Activated naive CD4-positive, alpha-beta T cell treated with anti-CD3 and anti-CD28 coated beads, Interleukin-2, amount 50 U/mL, for 72 hours (primary cell): ENCODE measurements at places on chromosomes 7 and 10.

GRCh38 chr7:154591544-154591943, 411.4 kb downstream of the PAXIP1 start:
- DNase-seq = no peak

DNA sequence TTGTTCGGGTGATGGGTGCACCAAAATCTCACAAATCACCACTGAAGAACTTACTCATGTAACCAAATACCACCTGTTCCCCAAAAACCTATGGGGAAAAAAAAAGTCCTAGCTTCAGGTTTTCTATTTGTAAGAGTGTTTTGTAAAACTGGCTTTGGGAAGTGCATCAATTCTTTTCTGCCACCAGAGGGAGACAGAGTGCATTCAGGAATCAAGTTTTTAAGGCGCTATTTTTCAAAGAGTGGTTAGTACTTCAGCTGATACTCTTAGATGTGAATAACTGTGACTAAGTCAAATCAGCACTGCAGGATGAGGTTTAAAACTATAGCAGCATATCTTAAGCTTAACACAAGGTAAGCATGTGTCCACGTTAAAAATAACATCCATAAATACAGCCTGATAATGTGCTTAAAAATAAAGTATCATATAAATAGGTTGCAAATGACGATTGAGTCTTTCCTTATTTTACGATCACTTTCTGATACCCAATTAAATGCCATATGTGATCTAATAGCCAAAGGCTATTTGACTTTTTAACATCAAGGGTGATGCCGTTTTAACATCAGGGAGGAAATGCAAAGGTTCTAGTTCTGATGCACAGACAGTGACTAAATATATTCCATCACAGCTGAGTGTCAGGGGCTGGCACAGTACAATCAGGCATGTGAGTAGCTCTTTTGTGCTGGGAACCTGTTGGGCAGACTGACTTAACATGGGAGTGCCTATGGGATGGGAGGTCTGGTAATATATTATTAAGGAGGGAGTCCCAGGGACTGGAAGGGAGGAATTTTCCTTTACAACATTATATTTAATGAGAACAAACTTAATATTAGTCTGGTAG, 10.6 kb upstream of the LYZL2 start:
- no peak for DNase-seq

- DNase-seq = no peak
These were observed 12.5 kb downstream of the PSAP start for GRCh38 chr10:71838264-71839211.

DNA sequence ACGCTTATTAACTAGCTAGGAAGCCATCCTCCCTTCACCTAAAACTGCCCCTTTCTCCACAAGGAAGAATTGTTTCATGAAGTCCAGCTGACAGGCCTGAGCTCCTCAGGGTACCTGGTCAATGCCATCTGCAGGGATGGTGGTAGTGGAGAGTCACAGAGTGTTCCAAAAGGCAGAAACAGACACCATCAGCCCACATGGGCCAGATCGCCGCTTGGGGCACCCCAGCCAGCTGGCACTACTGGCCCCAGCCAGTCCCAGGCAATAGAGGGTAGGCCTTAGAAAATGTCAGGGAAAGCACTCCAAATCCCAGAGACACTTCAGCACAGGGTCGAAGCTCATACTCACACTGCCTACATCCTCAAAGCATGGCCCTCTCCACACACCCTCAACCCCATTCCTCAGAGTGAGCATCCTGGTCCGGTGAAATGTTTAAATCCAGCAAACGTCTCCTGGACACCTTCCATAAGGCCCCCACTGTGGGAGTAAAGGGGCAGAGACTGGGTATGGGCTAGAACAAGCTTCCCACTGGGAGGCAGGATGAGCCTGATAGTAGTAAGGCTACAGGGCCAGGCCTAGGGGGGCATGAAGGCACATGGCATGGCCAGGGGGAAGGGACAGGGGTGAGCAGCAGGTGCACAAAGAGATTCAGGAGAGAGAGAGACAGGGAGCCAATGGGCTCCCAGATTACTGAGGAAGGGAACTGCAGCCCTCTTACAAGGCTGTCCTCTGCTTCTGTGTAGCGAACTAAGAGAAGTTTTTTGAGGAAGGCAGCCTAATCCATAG, 1.9 kb downstream of the LRRC20 start:
- DNase-seq = no peak

- DNase-seq = no peak
These were observed 46.9 kb downstream of the EGFR start for GRCh38 chr7:55065511-55066229.

- DNase-seq = no peak
These were observed 199.8 kb downstream of the FAM107B start for GRCh38 chr10:14574885-14575284.

DNA sequence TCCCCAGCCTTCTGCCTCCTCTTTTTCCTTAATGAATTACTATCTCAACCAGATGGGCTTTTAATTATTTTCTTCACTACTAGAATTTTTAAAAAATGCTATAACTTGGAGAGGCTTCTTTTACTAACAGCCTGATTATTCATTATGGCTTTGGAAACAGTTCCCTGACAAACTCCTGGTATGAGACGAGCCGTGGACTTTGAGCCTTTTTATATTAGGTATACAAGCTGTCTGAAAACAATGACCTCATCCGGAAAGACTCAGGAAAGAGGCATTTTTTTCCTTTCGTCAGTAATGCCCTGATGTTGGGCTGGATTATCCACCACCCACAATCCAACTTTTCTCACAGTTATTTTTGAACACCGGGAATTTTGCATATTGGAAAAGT, 26.7 kb upstream of the ABLIM1 start:
- DNase-seq = no peak

GRCh38 chr7:137606061-137606674, 240.6 kb downstream of the DGKI start:
- DNase-seq = no peak

GRCh38 chr10:103184615-103185014, 8.5 kb downstream of the NT5C2 start:
- no peak for DNase-seq

GRCh38 chr10:117662126-117662525, 119.6 kb downstream of the EMX2 start:
- DNase-seq = no peak

- DNase-seq = no peak
These were observed 62.2 kb downstream of the VIM start for GRCh38 chr10:17290226-17290625.
